ENCODE measurements at places on chromosomes 2 and 18.
A peak's percentile ranks its signal among the peaks of the same experiment; 100 is the strongest.

DNA sequence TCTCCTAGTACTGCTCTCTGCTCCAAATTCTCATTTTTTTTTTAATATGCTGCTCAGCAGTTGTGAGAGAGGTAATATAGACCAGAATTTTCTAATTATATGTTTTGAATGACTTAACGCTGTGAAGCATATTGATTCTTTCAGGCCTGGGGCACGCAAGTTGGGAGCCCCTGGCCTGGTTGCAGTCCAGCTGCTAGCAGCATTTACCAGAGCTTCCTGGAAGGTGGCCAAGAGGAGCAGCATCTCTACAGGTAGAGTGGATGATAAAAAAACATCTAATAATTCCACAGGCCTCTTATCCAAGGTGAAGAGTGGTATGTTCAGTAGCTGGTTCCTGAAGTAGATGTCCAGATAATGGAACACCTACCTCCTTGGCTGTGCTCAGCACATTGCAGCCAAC, 7.3 kb upstream of the UGP2 start:
- no peak for DNase-seq

DNA sequence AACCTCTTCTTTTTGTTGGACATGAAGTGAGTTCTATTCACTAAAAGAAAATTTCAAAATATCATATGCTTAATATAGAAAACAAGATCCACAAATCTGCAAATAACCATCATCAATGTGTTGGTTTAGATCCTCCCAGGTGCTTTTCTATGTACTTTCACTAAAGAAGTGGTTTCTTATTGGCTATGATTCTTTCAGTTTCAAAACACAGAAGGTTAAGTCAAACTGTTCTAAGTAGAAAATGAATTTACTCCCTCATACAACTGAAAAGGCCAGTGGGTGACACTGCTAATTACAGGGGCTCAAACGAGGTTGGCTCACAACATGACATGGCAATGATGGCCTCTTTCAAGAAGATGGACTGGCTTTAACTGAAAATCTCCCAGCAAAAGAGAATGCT, 111.7 kb downstream of the GALR1 start:
- DNase-seq: no peak

- no peak for DNase-seq
Measured at GRCh38 chr2:179965291-179966258, 41.5 kb downstream of the CWC22 start.

DNA sequence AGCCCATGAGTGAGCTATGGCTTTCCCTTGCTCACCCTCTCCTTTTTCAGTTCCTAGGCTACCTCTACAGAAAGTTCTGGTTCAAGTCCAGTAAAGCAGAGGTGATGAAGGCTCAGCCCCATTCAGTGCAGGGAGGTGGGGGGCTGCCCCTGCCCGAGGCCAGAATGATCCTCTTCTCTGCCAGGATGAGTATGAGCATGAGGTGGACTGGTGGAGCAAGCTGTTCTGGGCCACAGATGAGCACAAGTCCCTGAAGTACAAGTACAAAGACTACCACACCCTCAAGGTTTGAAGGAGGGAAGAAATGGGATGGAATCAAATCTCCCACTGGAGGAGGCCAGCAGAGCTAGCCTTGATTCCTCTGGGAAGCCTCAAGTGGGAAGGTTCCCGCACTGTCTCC, 42.4 kb downstream of the LMAN2L start:
- DNase-seq: no peak

- no peak for DNase-seq
Measured at GRCh38 chr2:205386109-205386508, 296.2 kb upstream of the NRP2 start.

DNA sequence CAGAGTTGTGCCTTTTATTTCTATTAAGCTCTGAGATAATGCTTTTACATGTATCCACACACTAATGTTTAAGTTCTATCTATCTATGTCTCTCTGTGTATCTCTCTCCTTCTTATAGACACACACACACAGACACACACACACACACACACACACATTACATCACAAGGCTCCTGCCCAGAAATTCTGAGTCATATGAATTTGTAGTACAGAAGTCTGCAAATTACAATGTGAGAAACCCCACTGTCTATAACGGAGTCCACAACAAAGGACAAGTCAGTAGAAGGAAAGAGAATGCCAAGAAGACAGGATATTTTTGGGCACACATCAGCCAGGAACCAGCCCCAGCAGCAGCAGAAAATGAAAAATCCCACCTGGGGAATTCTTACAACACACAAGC, 142.4 kb downstream of the EN1 start:
- DNase-seq: no peak

- no peak for DNase-seq
Measured at GRCh38 chr2:105141099-105141614, 100.4 kb upstream of the GPR45 start.

- DNase-seq: no peak
Measured at GRCh38 chr2:10398496-10398895, 49.6 kb downstream of the ODC1 start.

- peak; percentile 86 for DNase-seq
Measured at GRCh38 chr2:36618381-36618780, 20.4 kb upstream of the FEZ2 start.

- peak; percentile 27 for DNase-seq
Measured at GRCh38 chr2:239035997-239036731, 188.3 kb downstream of the TWIST2 start.

- DNase-seq: peak; percentile 85
Measured at GRCh38 chr2:55111570-55112228, 61.4 kb upstream of the RTN4 start.

- DNase-seq: no peak
Measured at GRCh38 chr2:11154016-11154922, 998 bp upstream of the SLC66A3 start.

- DNase-seq: peak; percentile 49
Measured at GRCh38 chr18:10202845-10203321, 251.6 kb upstream of the APCDD1 start.

DNA sequence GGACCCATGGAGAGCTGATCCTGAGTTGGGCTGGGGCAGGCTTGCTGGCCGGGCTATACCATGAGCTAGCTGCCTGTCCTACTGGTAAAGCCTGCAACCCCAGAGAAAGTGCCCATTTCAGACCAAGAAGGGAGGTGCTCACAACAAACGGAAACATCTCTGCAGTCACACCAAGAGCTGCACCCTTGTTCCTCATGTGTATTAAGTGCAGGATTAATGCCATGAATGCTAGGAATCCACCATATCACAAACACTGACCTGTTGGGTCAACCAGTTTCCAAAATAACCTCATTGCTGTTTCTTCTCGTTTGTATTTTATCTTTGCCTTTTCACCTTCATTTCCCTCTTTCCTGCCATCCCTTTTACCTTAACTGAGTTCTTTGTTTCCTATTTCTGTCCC, 69.9 kb downstream of the AFF3 start:
- no peak for DNase-seq

GRCh38 chr2:197885587-197885986, 81.2 kb downstream of the PLCL1 start:
- no peak for DNase-seq

DNA sequence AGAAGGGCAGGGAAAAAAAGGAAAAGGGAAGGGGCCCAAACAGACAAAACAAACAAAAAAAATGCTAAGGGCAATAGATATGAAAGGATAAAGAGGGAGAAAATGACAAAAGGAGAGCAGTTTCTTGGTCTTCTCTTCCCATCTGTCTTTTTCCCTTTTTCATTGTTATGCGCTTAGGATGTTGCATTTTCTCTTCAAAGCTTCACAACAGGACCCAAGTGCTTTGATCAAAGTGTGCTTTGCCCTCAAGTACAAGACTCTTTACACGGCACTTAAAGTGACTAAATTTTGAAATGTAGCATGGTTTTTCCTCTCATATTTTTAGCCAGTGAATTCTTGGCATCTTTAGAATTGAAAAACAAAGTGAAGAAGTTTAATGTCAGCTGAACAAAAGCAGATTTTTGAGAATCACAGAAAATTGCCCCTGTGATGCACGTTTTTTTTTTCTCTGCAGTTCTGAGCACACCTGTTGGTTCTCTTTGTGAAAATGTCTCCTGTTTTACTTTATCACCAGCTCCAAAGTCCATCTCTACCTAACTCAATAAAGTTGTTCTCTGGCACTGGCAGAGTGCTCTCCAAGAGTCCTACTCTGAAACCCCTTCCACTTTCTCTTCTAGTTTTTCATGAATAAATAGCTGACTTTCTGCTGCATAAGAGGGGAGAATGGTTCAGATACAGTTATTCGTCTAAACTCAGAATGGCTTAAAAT, 126.6 kb downstream of the KCNH7 start:
- DNase-seq: peak; percentile 39
